Sigmoid colon (tissue), 7 donors: ENCODE measurements at places on chromosomes 6 and 20. TPM values are rescaled to one million over a fixed set of nuclear protein-coding genes. Genes with fewer than 3 reads are reported as not detected.

DNA sequence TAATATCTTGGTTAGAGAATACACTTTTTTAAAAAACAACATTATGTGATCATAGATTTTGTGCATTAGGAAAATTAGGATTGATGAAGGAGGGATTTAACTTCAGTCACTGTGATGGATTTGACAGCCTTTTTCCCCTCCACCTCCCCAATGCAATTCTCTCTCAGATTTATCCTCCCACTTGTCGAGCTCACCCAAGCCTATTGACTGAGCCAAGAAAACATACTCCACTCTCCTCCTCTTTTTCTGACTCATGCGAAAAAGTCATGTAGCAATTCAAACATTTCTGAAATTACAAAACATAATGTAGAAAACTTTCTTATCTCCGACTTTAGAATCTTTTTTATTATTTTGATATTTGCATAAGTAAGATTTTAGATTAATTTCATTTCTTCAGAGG is 24.1 kb downstream of the KLHL32 start:
- H3K36me3 ChIP-seq = no peaks in the 10 kb centered on the region
- no peak overlapping the region for H3K4me3 ChIP-seq
- H3K27me3 ChIP-seq = no peaks in the 10 kb centered on the region
- no peak overlapping the region for H3K27ac ChIP-seq
- no peaks in the 10 kb centered on the region for H3K4me1 ChIP-seq

The RIMS4 gene
- total RNA-seq = 0.55 TPM

DNA sequence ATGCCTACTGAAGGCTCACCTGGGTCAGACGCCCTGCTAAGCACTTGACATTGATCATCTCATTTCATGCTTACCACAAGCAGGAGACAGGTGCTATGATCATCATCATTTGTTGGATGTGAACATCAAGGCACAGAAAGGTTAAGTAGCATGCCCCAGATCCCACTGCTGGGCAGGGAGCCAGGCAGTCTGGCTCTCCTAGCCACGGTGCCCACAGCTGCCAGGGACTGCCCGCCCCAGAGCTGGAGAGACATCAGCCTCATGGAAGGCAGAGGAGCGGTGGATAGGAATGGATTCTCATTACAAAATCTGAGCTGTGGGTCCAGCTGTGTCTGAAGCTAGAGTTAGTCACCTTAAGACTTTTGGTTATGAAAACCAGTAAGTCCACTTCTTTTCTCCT is 3.6 kb downstream of the SULF2 start:
- H3K36me3 ChIP-seq = no peaks in the 10 kb centered on the region
- H3K4me1 ChIP-seq = peaks cover 33% of the 10 kb centered on the region
- H3K4me3 ChIP-seq = no peak overlapping the region

The KCNQ5 gene
- 0.49 TPM for total RNA-seq

GRCh38 chr20:48350313-48350988 is 477.3 kb downstream of the PREX1 start:
- DNase-seq = no peak
- H3K4me3 ChIP-seq = no peak overlapping the region
- no peaks in the 10 kb centered on the region for H3K36me3 ChIP-seq
- H3K4me1 ChIP-seq = no peaks in the 10 kb centered on the region

The RSPH9 gene
- total RNA-seq = under 0.01 TPM
